K562 (cell line): ENCODE measurements at places on chromosomes 1 and 21.

DNA sequence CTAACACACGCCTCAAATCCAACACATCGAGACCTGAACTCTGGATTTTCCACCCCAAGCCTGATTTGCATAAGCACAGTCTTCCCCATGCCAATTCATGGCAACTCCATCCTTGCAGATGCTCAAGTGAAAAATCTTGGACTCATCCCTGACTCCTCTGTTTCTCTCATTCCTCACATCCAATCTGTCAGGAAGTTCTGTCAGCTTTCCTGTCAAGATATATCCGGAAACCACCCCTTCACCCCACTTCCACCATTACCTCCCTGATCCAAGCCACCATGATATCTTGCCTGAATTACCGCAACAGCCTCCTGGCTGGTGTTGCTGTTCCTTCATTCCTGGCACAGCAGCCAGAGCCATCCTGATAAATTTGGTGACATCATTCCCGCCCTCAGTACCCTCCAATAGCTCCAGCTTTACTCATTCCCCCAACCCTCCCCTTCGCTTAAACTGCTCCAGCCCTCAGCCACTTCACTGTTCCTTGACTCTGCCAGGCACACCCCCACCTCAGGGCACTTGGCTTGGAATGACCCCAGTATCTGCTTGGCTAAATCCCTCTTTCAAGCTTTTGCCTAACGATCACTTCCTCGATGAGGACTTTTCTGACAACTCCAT is 17.4 kb downstream of the TCEA3 start:
- no peaks in the 10 kb centered on the region for H3K36me3 ChIP-seq
- H3K27me3 ChIP-seq, result no peaks in the 10 kb centered on the region
- peaks cover 23% of the 10 kb centered on the region for H3K4me1 ChIP-seq
- no peak for DNase-seq

GRCh38 chr1:3594706-3595377 is 16.5 kb downstream of the MEGF6 start:
- peaks cover 79% of the 10 kb centered on the region for H3K27me3 ChIP-seq
- H3K4me3 ChIP-seq, result no peak overlapping the region
- no peaks in the 10 kb centered on the region for H3K36me3 ChIP-seq
- H3K4me1 ChIP-seq, result peaks cover 57% of the 10 kb centered on the region
- no peak overlapping the region for H3K27ac ChIP-seq

- peaks cover 83% of the 10 kb centered on the region for H3K27me3 ChIP-seq
- H3K27ac ChIP-seq, result no peak overlapping the region
- DNase-seq, result no peak
- no peaks in the 10 kb centered on the region for H3K4me1 ChIP-seq
- no peak overlapping the region for H3K4me3 ChIP-seq
- no peaks in the 10 kb centered on the region for H3K36me3 ChIP-seq
These were observed 158.8 kb downstream of the KIF26B start for GRCh38 chr1:245313576-245313975.

- no peak for DNase-seq
- H3K36me3 ChIP-seq, result no peaks in the 10 kb centered on the region
- H3K27me3 ChIP-seq, result no peaks in the 10 kb centered on the region
- no peak overlapping the region for H3K4me3 ChIP-seq
- no peak overlapping the region for H3K27ac ChIP-seq
These were observed 27.2 kb downstream of the NGF start for GRCh38 chr1:115310581-115311473.

GRCh38 chr1:218480137-218480536 is 135.0 kb downstream of the TGFB2 start:
- H3K4me3 ChIP-seq, result no peak overlapping the region
- no peaks in the 10 kb centered on the region for H3K27me3 ChIP-seq
- no peak for DNase-seq
- no peaks in the 10 kb centered on the region for H3K4me1 ChIP-seq
- H3K36me3 ChIP-seq, result no peaks in the 10 kb centered on the region
- H3K27ac ChIP-seq, result no peak overlapping the region
